ENCODE measurements at places on chromosomes 3 and 15.

GRCh38 chr3:32910954-32911353 is 40.5 kb upstream of the CCR4 start:
- no peak for DNase-seq

DNA sequence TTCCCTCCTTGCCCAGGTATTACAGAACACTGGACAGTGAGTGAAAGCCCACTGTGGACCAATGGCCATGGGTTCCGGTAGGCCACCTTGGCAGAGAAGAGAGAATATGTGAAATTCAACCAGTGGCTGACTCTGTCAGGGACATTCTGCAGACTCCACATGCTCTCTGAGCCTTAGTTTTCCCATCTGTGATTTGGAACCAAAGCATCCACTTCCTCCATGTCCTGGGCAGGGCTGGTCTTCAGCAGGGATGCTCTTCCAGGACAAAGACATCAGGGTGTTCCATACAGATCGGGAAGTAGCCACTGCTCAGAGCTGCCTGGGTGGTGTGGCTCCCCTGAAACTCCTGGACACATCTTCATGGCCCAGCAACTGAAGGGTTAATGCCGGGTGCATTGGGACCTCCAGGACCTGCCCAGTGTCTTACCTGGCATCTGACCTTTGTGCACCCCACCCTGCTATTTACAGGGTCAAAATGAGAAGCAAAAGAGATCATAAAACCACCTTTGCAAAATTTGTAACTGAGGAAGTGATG is 28.3 kb upstream of the TRPM1 start:
- no peak for DNase-seq

- DNase-seq: no peak
Measured at GRCh38 chr3:179606534-179607085, 2.0 kb downstream of the NDUFB5 start.

DNA sequence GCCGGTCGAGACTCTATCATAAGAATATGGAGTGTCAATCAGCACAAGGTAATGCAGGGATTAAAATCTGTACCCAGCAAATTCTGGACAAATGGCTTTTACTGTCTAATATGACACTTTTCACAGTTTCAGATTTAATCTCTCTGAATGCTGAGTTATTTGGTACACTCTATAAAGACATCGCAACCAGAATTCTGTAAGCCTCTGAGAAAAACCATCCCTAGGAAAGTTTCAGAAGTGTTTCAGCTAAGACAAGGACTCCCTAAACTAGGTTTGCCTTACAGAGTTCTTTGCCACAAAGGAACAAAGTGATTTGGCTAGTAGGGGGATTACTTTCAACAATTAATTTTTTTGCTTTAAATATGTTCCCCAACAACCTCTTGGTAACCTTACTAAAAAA is 11.3 kb downstream of the WDR48 start:
- DNase-seq: no peak

DNA sequence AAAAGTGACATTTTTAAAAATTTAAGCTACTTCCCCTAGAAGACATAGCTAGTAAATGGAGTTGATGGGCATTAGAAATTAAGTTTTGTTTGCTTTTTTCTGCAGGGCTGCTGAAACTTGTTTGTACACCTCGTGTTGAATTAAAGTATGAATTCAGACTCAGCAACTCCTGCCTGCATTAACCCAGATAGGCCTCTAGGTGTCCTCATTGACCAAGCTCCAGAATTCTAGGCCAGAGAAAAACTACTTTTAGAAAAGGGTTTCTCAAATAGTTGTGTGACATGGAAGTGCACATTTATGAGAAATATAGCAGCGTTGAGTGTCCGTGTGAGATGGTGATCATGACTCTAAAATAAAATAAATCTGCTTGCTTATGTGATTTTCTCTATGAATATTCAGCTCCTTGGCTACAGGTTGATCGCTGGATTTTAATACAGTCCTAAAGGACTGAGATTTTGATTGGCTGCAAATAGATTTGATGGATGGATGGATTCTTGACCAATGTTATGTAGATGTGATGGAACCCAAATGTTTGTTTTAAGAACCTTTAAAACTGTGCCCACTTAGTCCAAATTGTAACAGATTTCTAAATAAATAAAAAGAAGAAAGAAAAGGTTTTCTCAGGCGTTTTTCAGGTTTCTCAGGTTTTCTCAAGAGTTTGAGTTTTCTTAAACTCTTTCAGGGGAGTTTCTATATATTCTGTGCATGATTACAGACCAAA is 39.4 kb upstream of the LMOD3 start:
- no peak for DNase-seq

- no peak for DNase-seq
Measured at GRCh38 chr3:42702066-42702951, at the start of gene HHATL. Gene HHATL, minus strand, starts transcription at chr3:42702798. Its CDS starts 1,972 bp downstream, at chr3:42700826.

GRCh38 chr15:39666677-39667076 is 85.8 kb downstream of the THBS1 start:
- no peak for DNase-seq

DNA sequence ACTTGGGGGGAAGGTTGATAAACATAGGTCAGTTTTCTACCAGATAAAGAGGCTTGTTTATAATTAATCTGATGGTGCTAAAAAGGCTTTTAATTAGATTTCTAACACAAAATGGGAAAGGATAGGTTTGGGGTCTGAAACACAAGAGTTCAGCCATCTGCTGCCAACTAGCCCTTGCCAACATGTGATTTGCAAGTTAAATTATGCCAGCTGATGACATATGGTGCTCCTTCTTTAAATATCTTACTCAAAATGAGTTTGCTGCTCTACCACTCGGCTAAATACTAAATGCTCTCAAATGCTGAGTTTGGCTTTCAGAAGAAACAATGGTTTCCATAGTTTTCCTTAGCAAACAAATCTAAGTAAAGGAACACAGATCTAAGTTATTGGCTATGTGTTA is 557.8 kb upstream of the CCDC54 start:
- DNase-seq: no peak

GRCh38 chr3:188106887-188107830 is 46.8 kb upstream of the LPP start:
- no peak for DNase-seq

DNA sequence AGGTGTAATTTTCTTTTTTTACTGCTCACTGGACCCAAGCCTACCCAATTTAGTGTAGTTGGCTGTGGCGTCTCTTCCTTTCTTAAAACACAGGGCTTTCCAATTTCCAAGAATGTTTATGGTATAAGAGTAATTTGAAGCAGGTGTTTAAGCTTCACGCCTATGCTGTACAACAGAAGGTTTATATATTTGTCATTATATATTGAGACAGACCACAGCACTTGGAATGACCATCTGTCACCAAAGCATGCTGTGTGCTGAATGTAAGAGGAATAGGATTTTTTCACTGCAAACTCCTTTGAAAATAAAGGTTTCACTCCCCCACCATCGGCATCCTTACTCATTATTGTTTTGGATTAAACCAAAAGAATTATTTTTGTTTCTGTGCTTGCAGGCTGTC is 325.7 kb downstream of the OTOL1 start:
- no peak for DNase-seq

GRCh38 chr15:40280260-40281056 is 2.4 kb downstream of the ANKRD63 start:
- DNase-seq: no peak

DNA sequence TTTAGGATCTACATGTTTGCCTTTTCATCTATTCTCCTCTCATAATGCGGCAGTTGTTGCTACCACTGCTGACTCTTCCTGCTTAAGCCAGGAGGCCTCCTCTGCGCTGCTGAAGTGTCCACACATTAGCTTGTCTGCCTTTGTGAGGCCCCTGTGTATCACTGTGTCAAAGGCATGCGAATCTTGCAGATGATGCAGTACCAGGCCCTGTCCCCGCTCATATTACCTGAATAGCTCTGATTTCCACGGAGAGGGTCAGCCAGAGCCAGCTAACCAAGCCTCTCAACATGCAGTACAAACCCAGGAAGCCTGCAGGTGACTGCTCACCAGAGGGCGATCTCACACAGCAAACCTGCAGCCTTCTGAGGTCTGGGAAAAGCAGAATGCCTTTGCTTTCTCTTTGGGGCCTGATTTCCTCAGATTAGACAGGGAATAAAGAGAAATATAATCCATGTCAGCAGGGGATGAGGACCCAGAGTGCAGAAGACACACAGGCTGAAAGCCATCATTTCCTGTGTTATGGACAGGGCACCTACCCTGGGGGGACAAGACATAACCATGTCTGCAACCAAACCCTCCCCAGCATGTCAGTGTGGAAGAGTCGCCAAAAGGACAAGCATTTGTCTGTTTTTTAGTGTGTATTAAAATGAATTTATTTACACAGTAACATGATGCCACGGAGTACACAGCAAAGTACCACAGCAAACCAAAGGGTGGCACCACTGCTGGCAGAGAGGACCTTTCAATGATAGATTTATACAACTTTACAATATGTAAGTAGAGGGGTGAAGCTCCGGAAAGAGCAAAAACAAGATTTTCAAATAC is 36.8 kb upstream of the TSPAN3 start:
- DNase-seq: peak; percentile 16

DNA sequence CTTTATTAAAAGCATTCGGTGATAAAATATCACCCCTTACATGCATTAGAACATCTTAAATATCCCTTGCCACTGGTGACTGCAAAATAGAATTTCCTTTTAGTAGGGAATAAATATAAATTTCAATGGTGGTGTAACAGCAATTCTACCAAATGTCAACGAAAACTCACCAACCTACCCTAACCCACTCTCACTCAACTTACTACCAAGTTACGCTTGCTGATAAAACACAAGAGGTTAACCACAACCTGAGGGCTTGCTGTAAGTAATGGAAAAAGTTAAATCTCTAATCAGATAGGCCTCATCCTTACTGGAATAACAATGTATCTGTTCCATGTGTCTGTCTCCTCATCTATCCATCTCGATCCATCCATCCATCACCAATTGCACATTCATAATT is 274.7 kb downstream of the FOXP1 start:
- no peak for DNase-seq

DNA sequence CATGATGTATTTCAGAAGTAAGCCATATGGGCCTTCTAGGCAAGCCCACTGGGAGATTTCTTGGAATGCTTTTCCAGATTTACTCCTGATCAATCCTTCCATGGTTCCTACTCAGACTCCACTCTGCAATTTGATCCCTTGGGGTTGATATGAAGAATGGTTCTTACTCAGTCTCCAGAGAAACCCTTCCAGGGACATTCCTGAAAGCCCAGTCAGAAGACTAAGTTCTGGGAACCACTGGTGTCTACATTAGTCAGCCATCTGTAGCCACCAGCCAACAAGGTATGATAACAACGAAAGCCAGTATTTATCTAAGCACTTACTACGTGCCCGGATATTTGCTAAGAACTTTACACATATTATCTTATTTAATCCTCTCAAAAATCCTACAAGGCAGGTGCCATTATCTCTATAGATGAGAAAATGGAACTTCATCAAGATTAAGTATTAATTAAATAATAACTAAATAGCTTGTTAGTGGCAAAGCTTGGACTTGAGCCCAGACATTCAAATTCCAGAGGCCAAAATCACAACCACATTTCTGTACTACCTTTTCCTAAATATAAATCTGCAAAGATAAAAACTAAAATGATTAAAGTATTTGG is 32.7 kb downstream of the ZNF385D start:
- no peak for DNase-seq

DNA sequence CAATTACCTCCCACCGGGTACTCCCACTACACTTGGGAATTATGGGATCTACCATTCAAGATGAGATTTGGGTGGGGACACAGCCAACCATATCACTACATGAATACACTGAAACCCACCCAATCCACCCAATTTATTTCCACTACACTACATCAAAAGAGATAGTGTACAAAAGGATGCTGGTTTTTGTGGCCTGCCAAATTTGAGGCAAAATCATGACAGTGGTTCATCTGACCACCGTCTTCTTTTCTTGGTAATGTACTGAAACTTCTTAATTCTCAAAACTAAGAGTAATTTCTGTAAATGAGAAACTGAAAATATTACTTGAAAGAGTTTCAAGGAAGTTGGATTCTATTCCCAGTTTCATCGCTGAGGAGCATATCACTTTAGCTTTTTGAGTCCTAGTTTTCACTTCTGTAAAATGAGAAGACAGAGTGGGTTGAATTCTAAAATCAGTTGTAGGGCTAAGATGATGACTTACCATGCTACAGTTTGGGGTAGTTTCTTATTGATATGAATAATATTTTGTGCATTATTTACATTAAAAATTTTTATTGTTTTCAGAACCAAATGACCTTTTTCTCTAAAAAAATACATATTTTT is 360.4 kb upstream of the CNTN6 start:
- no peak for DNase-seq

- DNase-seq: no peak
Measured at GRCh38 chr15:57554063-57554811, 37.5 kb upstream of the MYZAP start.

DNA sequence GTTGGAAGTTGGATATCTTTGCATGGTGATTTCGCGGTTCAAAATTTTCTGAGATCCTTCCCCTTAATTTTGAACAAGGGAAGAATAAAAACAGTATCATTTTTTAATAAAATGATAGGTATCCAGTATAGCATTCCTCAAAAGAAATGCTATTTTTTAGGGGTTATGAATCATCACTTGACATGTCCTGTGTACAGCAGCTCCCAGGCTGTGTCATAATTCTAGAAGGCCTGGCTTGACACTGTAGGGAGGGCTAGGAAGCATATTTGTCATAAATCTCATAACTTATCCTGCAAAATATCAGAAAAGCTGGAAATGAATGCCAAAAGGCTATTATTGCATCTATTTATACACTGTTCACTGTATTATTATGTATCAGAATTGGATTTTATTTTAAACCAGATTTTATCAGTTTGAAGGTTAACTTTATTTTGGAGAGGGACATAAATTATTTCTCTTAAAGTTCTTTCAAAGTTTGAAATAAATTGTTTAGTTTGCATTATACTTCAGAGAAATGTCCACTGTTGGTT is 539.1 kb upstream of the ROBO2 start:
- DNase-seq: no peak

DNA sequence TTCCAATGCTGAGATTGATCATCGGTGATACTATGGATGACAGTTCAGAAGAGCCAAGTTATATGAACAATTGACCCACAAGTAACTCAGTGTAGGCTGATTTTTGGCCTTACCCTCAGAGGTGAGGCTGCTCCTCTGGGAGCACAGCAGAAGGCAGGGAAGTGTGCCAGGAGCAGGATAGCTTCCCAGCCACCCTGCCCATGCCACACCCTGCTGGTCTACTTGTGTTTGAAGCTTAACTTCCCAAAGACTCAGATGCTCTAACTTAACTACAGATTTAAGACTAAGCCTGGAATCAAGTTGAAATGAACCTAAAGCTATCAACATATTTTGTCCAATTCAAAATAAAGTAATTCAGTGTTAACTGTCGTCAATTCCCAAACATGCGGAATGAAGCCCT is 77.5 kb downstream of the BOC start:
- no peak for DNase-seq

GRCh38 chr15:42890161-42890913 is 30.2 kb downstream of the TTBK2 start:
- no peak for DNase-seq
